ENCODE measurements at places on chromosomes 2 and 18. TPM values are rescaled to one million over a fixed set of nuclear protein-coding genes. Genes with fewer than 3 reads are reported as not detected.

Gene SERPINB7
- total RNA-seq = not detected

DNA sequence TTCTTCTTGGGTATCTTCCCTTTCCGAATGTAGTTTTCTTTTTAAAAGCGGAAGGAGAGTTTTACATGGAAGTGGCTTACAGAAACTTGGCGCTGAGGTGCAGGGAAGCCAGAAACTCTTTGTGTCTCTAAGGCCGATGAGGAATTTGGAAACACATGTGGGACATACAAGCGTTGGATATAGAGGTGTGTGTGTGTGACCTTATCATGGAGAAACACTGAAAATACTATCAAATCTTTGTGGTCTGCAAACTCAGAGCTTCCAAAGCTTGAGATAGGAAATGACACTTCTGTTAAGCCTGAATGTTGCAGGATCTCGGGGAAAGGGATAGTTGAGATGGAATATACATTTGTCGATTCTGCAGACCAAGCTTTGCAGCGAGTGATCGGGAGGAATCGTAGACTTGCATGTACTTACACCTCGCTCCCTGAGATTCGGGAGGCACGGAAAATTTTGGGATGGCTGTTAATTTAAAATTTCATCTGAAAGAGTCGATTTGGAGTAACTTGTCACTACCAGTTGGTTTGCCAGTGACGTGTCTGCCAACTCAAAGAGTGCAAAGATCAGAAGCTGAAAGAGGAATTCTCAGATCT lies 1.0 kb downstream of the NAB1 start:
- peak overlapping the region; percentile 77 for H3K4me3 ChIP-seq
- H3K4me1 ChIP-seq = peaks cover 46% of the 10 kb centered on the region
- DNase-seq = no peak
- no peaks in the 10 kb centered on the region for H3K27me3 ChIP-seq
- H3K27ac ChIP-seq = peak overlapping the region; percentile 80

Gene ITPRIPL1
- 11.7 TPM for total RNA-seq

- H3K27ac ChIP-seq = no peak overlapping the region
- H3K4me1 ChIP-seq = no peaks in the 10 kb centered on the region
- H3K36me3 ChIP-seq = peaks cover 20% of the 10 kb centered on the region
- no peaks in the 10 kb centered on the region for H3K27me3 ChIP-seq
- no peak for DNase-seq
Observed at GRCh38 chr2:71151620-71152019, 21.2 kb downstream of the MPHOSPH10 start.

GRCh38 chr2:176997074-176997791 lies 215.4 kb upstream of the HNRNPA3 start:
- peak; percentile 11 for DNase-seq
- no peak overlapping the region for H3K4me3 ChIP-seq
- no peaks in the 10 kb centered on the region for H3K4me1 ChIP-seq
- no peaks in the 10 kb centered on the region for H3K36me3 ChIP-seq

GRCh38 chr2:215003001-215003400 lies 135.4 kb downstream of the ABCA12 start:
- H3K4me1 ChIP-seq = no peaks in the 10 kb centered on the region
- no peaks in the 10 kb centered on the region for H3K36me3 ChIP-seq
- no peaks in the 10 kb centered on the region for H3K27me3 ChIP-seq

DNA sequence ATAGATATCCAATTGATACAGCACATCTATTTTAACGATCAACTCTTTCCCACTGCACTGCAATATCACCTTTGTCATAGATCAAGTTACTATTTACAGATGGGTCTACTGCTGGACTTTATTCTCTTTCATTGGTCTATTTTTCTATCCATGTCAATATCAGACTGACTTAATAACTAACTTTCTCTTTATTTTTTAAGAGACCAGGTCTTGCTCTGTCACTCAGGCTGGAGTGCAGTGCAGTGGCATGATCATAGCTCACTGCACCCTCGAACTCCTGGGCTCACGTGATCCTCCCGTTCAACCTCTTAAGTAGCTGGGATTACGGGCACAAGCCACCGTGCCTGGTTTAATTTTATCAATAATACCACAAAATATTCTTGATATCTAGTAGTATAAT lies 71.2 kb downstream of the TLK1 start:
- no peak overlapping the region for H3K4me3 ChIP-seq
- H3K27me3 ChIP-seq = no peaks in the 10 kb centered on the region
- no peak for DNase-seq
- H3K4me1 ChIP-seq = peaks cover 51% of the 10 kb centered on the region

DNA sequence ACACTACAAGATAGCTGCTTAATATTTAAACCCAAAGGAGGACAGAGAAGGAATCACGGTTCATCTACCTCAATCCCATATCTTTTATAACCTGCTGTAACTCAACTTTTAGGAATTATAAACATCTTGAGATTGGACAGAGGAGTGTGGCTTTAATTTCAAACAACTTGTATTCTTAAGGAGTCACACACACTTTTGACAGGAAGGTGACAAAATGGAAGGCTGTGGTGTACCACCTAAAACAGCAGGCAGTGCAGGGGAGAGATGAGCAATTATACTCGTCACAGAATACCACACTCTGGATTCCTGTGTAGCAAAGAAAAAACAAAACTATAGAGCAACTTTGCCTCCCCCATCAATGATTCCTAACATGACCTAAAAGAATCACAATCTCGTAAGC lies 194.8 kb downstream of the ZEB2 start:
- DNase-seq = peak; percentile 51
- H3K27ac ChIP-seq = peak overlapping the region; percentile 4
- no peak overlapping the region for H3K4me3 ChIP-seq

Gene PROKR1
- total RNA-seq = not detected

GRCh38 chr2:237734905-237735623 lies 63.5 kb upstream of the RBM44 start:
- no peak overlapping the region for H3K4me3 ChIP-seq
- no peak for DNase-seq
- peaks cover 15% of the 10 kb centered on the region for H3K36me3 ChIP-seq
- H3K27me3 ChIP-seq = no peaks in the 10 kb centered on the region

GRCh38 chr2:6812857-6813530 lies 52.7 kb downstream of the CMPK2 start:
- no peaks in the 10 kb centered on the region for H3K27me3 ChIP-seq
- no peaks in the 10 kb centered on the region for H3K36me3 ChIP-seq
- no peak overlapping the region for H3K27ac ChIP-seq
- no peaks in the 10 kb centered on the region for H3K4me1 ChIP-seq
- DNase-seq = no peak
- no peak overlapping the region for H3K4me3 ChIP-seq

DNA sequence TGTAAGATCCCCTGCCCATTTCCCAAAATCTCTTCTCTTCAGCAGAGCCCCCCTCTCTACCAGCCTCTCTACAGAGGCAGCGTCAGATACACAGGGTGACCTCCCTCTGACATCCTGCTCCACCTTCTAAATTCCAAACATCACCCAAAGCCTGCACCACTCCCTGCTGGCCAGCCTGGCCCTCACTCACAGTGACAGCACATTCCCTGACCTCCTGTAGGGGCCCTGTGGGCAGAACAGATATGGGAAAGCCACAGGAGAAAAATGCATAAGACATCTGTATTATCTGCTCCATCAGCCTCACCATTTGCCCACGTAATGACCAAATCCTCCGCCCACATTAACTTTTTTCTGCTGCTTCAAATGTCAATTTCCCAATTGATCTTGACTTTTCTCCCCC lies 40.6 kb downstream of the TRABD2A start:
- H3K36me3 ChIP-seq = peaks cover 17% of the 10 kb centered on the region
- no peak overlapping the region for H3K4me3 ChIP-seq
- H3K4me1 ChIP-seq = peaks cover 88% of the 10 kb centered on the region
- peak overlapping the region; percentile 61 for H3K27ac ChIP-seq

Gene SRD5A2
- total RNA-seq = not detected

DNA sequence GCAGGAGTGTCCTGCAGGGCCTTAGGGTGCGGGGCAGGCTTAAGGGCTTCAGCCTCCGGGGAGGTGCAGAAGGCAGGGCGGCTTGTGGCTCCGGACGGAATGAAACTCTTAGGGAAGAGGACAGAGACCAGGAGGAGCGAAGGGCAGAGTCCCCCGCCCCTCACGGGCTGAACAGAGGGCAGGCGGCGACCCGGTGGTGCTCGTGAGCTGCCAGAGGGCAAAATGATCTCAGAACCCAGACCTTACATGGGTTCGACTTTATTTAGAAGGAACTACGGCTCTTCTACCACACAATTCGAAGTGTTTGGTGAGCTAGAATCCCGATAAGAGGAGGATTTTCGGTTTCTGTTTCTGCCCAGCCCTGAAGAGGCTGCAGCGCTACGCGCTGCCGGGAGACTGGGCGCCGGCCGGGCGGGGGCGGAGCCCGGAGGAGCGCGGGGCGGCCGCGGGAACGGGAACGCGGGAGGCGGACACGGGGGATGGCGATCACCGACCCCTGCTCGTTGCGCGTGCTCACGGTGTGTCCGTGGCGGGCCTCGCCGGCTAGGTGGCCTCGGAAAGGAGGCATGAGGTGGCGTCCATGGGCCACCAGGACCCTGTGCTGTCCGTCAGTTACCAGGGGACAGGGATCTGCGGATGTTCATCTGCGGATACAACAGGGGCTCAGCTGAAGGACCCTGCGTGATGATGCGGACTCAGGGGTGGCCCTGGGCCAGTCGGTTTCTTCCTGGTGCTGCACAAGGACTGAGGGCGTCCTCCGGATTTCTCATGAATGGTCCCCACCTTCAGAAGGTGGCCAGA lies 4.2 kb upstream of the SP100 start:
- peak; percentile 61 for DNase-seq
- H3K36me3 ChIP-seq = no peaks in the 10 kb centered on the region
- peak overlapping the region; percentile 88 for H3K27ac ChIP-seq
- H3K27me3 ChIP-seq = no peaks in the 10 kb centered on the region
- peak overlapping the region; percentile 89 for H3K4me3 ChIP-seq

DNA sequence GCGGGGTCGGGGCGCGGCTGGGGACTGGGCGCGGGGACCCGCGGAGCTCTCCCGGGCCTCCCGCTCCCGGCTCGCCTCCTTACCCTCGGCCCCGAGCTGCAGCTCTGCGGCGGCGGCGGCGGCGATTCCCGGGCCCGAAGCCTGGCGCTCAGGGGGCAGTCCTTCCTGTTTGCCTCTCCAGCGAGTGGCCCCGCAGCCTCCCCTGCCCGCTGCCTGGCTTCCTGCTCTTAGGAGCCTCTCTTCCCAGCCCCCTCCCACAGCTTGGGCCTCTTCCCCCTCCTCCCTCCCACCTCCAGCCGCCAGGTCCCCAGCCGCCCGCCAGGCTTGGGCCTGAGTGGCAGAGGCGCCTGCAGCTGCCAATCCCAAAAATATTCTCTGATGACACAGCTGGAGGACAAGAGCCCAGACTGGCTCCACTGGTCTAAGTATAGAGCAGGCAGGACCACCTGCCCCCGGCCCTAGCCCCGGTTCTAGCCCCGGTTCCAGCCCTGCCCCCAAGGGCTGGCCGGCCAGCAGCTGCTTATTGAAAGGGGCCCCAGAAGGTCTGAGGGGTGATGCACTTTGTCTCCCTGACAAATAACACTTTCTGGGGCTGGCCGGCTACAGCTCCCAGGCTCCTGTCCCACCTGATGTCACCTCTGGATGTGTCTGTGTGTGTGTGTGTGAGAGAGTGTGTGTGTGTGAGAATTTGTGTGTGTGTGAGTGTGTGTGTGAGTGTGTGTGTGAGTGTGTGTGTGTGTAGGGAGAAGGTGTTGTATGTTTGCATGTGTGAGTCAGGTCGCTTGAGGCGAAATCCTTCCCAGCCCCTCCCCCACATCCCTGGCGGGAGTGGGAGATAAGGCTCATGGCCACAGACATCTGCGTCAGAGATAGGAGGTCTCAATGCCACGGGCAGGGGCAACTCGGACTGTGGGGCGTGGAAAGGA lies at the start of gene OBSL1:
Gene OBSL1, minus strand, starts transcription at position 229 of the 926 bp plus-strand sequence. CDS start 307 bp downstream, outside the sequence.
- H3K4me3 ChIP-seq = no peak within 1 kb of the TSS
- H3K36me3 ChIP-seq = no peaks in the 10 kb centered on the region
- H3K27ac ChIP-seq = no peak within 1 kb of the TSS

Gene CD28
- 203 TPM for total RNA-seq

Gene B3GNT7
- total RNA-seq = not detected

DNA sequence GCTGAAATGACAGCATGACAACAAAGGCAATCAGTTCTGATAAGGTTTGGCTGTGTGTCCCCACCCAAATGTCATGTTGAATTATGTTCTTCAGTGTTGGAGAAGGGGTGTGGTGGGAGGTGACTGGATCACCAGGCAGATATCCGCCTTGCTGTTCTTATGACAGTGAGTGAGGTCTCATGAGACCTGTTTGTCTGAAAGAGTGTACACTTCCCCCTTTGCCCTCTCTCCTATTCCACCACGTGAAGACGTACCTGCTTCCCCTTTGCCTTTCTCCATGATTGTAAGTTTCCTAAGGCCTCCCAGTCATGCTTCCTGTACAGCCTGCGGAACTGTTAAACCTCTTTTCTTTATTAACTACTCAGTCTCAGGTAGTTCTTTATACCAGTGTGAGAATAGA lies 553.0 kb downstream of the DCDC2C start:
- no peaks in the 10 kb centered on the region for H3K4me1 ChIP-seq
- no peak for DNase-seq
- no peak overlapping the region for H3K27ac ChIP-seq
- H3K4me3 ChIP-seq = no peak overlapping the region

Gene GPR17
- total RNA-seq = not detected

Gene ZNF396
- total RNA-seq = 5.5 TPM

DNA sequence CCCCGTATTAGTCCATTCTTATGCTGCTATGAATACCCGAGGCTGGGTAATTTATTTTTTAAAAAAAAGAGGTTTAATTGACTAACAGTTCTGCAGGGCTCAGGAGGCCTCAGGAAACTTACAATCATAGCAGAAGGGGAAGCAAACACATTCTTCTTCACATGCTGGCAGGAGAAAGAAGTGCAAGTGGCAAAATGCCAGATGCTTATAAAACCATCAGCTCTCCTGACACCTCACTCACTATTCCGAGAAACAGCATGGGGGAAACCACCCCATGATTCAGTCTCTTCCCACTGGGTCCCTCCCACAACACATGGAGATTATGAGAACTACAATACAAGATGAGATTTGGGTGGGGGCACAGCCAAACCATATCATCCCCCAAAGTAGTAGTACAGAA lies 2148.5 kb upstream of the PIK3C3 start:
- no peaks in the 10 kb centered on the region for H3K27me3 ChIP-seq
- no peak overlapping the region for H3K4me3 ChIP-seq
- no peak for DNase-seq
- H3K4me1 ChIP-seq = no peaks in the 10 kb centered on the region
- H3K27ac ChIP-seq = no peak overlapping the region

DNA sequence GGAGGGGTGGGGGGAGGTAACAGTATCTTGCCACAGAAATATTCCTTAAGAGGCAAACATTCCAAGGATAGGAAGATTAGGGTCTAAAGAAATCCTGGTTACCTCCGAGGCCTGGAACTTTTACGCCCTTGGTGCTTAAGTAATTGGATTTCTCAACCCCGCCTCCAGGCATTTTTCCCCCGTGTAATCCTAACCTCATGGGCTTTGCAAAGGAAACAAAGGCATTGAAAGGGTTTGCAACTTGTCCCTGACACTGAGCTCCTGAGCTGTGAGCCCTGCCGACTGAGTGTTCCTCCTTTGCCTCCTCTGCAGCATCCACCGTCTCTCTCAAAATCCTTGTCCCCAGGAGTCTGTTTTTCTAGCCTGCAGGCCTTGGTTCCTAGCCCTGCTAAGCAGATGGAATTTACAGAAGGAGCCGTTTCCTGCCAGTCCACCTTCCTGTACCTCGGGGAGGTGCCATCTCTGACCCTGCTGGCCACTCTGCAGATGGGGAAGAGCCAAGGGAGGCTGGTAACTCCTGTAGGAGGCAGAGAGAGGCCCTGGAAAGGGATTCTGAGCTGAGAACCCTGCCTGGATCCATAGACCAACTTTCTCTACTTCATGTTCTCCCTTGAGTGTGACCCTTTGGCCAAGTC lies 24.2 kb downstream of the TET3 start:
- DNase-seq = no peak
- no peak overlapping the region for H3K27ac ChIP-seq
- no peak overlapping the region for H3K4me3 ChIP-seq
- peaks cover 13% of the 10 kb centered on the region for H3K36me3 ChIP-seq

Data from CD4-positive, alpha-beta memory T cell (primary cell).